ENCODE measurements at places on chromosomes 7 and 10.

- DNase-seq = no peak
These were observed 251.0 kb downstream of the GPR158 start for GRCh38 chr10:25425776-25426175.

DNA sequence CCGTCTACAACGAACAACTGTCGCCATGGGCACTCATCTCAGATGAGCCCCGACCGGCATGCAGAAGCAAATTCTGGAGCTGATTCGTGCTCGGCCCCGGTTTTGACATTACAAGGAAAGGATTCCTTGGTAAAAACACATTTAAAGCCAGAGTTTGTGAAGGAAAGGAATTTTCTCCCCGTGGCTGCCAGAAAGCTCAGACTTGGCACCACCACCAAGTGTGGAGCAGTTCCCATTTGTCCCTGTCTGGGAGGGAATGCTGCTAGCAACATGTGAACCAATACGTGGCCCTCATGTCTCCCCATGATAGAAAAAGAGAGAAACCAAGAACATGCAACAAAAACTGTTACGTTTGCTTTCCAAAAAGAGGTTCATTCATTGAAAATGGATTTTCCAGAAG, 55.2 kb upstream of the DDC start:
- no peak for DNase-seq

DNA sequence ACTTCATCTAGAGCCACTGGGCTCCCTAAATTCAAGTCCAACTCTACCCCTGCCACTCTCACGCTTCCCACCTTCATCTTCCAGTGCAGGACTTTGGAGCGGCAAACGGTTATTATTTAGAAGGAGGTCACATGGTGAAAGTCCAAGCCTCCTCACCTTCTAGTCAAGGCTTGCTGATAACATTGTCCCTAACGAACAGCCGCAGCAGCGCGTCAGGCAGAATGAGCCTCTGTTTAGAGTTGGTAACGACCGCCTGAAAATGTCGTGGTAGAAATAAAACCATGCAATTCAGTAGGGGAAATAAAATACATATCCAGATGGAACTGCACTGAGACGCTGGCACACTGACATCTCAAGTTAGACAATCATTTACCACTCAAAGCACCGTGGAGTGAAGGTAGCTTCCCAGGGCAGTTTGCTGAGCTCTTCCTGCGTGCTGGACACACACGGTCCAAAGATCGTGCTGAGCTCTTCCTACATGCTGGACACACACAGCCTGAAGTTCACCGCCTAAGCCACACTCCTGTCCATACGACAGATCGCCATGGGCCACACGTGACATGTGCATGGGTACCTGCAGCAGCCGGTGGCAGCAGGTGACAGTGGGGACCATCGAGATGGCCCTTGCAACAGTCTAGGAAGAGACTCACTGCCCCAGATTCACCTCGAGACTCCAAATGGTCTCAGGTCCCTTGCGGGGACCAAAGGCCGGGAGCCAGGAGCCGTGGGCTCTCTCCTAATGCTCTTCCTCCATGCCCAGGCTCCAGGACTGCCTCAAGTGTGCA, 323.5 kb downstream of the PTPRN2 start:
- DNase-seq = no peak

DNA sequence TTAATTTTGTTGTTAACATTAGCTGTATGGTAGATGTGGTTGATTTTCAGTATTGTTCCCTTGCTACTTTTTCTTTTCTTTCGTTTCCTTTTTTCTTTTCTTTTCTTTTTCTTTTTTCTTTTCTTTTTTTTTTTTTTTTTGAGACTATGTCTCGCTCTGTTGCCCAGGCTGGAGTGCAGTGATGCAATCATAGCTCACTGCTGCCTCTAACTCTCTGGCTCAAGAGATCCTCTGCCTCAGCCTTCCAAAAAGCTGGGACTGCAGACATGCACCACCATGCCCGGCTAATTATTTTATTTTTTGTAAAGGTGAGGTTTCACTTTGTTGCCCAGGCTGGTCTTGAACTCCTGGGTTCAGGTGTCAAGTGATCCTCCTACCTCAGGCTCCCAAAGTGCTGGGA, 14.4 kb downstream of the SLC26A3 start:
- no peak for DNase-seq

DNA sequence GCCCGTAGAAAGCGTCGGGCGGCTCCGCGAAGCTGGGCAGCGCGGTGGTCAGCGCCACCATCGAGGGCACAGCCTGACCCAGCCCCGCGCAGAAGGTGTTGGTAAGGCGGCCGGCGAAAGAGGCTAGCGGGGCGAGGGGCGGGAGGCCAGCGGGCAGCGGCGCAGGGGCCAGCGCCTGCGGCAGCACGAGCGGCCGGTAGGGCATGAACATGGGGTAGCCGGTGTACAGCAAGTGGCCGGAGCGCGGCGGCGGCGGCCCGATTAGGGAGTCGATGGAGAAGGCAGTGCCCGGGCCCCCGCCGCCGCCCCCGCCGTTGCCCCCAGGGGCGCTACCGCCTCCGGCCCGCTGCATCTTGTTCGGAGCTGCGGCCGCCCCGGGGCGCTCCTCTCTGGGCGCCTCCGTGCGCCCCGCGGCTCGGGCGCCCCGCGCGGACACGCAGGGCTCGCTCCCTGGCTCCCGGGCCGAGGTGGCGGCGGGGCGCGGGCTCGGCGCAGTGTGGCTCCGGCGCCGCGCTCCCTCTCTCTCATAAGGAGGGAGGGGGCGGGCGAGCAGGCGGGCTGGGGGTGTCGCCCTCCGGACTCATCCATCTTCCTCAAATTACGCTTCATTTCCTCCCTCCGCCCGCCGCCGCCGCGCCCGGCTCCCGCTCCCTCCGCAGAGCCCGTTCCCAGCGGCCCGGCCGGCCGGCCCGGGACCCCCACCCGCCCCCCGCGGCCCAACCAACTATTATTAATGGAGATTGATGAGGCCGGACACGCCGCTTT, at the start of gene GBX1:
GBX1 (minus strand) TSS at position 498 of the 765 bp plus-strand sequence; CDS start at position 352, 146 bp downstream.
- DNase-seq = peak; percentile 85

DNA sequence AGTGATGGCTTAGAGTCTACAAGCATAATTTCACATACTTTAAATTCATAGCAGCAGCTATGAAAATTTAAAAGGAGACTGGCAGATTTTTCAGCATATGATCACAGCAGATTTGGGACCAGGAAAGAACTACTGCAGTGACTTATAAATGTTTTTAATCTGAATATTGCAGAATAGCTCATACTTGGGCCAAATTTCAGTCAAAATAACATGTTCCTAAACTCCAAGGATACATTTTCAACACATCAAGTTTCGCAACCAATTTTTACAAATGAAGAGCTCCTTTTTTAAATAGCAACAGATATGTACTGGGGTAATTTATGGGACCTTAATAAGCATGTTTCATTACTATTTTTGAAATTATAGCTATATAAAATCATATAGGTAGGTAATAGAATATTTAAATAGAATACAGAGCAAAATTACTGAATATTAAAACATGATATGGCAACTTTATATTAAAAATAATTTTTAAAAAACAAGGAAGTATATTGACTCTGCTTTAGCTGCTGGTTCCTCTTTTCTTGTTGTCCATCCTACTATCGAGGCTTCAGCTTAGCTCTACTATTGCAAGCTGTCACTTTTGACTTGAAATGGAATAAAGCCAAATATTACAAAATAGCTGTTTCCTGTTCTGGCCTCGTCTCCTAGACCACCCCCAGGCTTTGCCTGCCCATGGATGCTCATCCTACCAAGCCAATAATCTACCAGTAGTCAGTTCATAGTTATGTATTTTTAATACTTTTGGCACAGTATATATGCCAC, 123.1 kb downstream of the NRBF2 start:
- DNase-seq = peak; percentile 18

GRCh38 chr7:127782654-127783559, 130.9 kb downstream of the SND1 start:
- DNase-seq = peak; percentile 39
